Immature natural killer cell (primary cell): ENCODE measurements at places on chromosomes 12 and 14. TPM values are rescaled to one million over a fixed set of nuclear protein-coding genes. Genes with fewer than 3 reads are reported as not detected.

Gene GRIP1
- polyA plus RNA-seq = 0.31 TPM

Gene SLC8A3
- polyA plus RNA-seq = not detected

Gene ENDOU
- polyA plus RNA-seq = not detected

GRCh38 chr14:69002069-69002468 is 23.0 kb upstream of the ACTN1 start:
- DNase-seq = peak; percentile 3

DNA sequence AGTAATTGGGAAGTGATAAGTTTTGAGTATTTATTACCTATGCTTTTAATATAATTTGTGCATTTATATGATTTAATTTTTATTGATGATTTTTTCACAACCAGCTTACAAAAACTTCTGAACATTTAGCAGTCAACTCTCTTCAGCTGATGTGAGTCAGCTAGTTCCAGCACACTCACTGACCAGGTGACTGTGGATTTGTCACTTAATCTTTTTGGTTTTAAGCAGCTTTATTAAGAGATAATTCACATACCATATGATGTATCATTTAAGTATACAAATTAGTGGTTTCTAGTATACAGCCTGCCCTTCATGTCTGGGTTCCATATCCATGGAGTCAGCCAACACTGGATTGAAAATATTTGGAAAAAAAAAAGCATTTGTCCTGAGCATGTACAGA is 103.5 kb downstream of the SYNE2 start:
- DNase-seq = no peak

DNA sequence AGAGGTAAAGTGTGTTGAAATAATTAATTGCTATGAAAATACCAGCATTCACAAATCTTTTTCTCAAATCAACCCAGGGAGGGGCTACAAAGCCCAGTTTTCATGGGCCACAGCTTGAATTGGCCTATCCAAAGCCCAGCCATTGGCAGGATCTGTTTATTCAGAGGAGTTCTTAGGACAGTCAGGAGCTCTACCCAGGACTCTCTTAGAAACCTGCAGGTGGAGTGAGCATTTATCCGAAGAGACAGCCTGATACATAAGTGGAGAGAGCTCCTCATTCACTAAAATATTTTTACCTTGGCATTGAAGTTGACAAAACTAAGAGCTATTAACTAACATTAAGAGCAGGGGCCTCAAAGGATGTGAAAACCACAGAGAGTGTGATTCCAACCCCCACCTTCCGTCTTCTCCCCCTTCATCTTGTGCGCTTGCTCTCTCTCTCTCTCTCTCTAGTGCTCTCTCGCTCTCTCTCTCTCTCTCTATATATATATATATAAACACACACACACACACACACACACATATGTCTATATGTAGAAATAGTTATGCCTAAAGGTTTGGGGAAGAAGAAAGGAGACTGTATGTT is 315.5 kb downstream of the SNAPC1 start:
- peak; percentile 63 for DNase-seq

DNA sequence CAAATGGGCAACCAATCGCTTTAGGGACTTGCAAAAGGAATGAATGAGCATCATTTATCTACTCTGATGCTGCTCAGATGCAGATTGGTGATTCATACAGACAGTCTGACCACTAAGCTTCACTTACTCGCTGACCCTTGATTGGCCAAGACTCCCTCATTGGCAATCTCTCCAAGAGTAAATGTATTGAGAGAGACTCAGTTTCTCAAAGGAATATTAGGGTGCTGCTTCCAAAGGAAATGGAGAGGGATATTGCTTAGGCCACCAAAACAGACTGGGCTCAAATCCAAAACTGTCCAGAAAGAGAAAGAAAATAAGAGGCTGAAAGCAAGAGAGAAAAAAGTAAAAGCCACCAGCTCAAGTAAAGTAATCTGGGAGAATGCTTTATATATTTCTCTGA is 785.2 kb downstream of the GALC start:
- DNase-seq = no peak

DNA sequence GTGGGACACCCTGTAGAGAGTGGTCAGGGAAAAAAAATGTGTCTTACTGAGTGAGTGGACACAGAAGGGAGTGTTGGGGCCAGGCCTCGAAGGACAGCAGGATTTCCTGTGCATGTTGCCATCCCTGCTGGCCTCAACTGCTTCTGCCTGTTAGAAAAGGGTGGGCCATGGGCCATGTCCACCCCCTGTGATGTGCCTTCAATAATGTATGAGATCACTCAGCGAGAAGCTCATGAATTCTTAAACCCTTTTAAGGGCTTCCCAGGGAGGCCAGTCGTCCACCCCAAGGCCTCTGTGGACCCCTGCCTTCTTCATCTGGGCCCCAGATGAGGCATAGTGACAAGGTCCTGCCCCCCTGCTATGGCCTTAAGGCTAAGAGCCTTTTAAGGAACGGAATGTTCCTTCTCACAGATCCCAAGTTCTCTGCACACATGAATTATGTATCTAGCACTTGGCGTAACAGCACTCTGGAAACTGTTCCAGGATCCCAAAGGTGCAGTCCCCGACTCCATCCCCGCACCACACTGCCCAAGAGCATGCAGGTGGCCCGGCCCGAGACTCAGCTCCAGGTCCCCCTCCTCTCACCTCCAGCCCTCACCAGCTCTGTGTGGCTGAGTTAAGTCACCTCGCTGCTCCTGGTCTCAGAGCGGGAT is 8.9 kb upstream of the C14orf132 start:
- no peak for DNase-seq

DNA sequence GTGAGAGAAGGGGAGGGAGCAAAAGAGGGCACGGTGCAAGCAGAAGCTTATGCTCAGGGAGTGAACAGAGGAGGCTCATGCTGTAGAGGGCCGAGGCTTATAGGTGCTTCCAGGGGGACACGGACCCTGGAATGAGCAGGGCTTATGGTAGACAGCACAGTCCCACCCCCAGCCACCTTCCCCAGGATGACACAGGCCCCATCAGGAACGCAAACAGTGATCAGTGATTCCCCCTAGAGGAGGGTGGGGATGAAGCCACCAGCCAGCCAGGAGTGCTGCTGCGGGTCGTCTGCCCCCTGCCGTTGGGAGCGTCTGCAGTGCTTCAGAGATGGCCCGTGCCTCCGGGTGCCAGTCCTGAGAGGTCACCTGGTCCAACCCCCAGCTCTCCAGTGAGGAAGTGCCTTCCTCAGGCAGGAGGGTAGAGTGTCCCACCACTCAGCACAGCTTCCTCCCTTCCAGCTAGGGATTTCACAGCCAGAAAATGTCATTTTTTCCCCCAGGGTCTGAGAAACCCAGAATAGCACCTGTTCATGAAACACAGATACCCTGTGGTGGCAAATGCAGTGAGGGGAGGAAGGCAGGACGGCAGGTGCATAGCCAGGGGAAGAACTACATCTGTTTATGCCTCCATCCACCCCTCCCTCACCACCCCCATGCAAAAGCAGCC is 60.7 kb downstream of the SLC6A12 start:
- peak; percentile 28 for DNase-seq

GRCh38 chr12:65171073-65171472 is 1.7 kb downstream of the LEMD3 start:
- no peak for DNase-seq

DNA sequence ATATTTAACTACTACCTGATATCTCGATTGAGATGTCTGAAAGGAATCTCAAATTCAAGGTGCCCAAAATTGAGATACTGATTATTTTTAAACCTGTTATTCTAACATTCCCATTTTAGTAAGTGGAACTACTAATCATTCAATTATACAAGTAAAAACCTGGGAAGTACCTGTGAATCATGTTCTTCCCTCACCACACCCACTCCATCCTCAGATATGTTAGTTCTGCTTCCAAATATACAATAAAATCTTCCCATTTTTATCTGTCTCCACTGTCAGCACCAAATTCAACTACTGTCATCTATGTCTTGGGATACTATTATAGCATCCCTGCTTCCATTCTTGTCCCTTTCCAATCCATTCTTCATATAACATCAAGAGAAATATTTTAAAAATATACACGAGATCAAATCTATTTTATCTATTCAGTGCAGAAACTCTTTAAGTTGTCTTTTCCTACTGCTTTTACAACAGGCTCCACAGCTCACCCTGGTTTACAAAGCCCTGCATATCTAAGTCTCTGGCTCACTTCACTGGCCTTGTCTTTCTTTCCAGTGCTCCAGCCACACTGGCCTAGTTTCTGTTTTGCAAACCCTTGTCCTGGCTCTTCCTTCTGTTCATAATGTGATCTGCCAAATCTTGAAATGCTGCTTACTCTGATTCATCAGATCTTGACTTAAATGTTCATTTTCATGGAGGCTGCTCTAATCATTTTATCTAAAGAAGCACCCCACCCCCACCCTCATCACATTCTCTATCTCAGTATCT is 122.3 kb downstream of the PTPRR start:
- no peak for DNase-seq

- DNase-seq = no peak
Measured at GRCh38 chr14:99511421-99512109, 30.4 kb downstream of the CCNK start.

DNA sequence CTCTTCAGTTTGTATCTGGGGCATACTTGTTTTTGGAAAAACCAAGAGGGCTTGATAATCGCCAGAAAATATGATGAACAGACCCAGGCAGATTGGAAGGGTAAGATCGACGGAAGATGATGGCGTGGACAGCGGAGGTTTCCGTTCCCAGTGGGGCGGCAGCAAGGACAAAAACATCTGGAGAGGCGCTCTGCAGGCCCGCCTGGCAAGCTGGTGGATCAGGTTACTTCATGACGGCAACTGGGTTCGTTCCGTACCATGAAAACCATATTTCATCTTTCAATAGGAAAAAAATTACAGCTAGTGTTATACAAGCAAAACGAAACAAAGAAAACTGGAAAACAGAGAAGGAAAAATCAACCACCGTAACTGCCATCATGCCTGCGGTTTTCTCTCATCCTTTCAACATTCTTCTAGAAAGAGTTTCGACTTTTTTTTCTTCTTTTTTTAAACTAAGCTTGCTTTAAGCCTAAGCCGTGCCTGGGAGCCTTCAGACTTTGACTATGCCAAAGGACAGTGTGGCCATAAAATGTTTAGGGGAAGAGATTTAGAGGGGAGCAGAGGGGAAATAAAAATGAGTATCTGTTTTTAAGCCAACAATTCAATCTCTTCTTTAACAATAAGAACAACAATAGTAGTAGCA is 210.5 kb downstream of the FOXN3 start:
- DNase-seq = no peak

DNA sequence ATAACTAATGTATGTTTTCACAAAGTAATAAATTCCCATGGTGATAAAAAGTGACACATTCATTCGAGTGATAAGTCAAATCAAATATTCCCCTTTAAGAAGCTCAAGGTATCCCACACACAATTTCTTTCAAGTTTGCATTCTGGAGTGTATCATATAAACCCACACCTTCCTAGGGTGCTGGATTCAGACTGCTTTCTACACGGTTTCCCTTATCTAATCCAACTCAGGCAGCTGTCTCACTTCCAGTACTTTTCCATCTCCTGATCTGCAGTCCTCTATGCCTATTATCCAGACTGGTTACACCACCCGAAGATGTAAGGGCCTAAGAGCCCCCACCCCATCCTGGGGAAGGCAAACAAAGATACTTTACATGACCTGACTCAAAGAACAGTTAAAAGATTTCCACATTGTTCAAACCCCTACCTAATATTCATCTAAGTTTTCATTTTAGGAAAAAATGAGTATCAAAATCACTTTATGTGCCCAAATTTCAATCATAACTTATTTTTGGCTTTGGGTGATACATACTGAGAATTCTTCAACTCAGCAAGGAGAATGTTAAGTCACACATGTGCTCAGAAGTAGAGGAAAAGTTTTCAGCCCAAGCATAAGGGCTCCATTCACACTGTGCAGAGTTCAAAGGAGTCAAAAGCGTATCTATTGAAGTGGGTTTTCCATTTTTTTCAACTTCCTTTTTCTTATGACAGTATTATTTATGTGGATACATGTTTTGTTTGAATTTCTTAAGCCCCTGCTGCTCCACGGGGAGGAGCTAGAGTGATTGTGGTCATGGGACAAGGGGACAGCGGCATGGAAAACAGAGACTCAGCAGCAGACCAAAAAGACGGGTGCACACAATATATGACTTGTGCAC is 41.8 kb downstream of the CORO1C start:
- DNase-seq = no peak

DNA sequence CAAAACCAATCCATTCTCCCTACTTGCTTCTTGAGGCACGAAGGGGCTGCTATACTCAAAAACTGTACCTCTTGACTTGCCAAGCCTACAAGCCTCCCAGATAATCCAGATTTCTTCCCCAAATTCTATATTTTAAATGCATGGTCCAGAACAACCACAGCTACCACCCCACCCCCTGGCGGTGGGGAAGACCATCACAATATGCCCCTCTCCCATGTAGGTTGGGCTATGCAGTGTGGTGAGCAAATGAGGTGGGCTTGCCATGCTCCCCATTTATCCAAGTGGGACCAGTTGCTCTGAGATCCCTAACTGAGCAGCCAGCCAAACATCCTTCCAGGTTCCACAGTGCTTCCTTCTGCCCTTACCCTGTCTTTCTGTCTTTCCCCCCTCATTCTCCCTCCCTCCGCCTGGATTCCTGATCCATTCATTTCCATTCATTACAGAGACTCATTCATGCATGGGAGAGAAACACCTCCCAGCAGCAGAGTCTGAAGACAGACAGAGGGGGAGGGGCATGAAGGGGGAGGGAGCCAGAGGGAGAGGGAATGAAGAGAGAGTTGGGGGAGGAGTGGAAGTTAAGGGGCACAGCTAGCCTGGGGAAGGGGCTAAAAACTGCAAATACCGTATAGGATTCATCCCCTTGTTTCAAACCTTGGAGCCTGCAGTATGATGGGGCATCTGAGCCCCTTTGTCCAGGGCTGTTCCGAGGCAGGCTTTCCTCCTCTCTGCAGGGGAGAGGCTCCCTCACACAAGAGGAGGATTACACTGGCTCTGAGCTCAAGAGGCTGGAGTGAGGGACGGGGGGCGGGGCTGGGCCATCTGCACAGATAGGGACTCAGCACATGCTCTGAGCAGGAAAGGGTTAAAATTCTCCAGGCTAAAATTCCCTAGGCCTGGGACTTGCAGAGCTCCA is 4.4 kb downstream of the ZNF219 start:
- no peak for DNase-seq

DNA sequence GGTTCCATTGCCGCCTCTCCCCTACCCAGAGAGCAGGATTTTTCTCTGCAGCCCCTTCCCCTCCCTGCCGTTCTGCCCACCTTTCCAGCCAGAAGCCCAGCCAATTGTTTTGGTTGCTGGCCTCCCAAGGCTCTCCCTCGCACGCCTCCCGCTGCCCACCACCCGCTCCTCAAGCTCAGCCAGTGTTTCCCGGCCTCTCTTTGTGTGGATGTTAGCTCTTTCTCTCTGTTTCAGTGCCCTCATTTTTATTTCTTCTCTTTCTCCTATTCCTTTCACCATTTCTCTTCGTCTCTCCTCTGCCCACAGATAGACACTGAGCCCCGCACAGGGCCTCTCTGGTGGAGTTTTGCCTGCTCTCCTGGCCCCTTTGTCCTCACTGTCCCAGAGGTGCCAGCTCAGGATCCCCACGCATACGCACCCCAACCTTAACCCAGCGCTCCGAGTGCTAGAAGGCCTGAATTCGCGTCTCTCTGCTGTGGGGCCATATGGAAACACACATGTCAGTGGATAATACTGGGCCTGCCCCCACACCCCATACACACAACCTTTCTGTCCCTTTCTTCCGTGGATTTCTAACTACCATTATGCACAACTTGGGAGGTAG is 54.9 kb downstream of the SMUG1 start:
- DNase-seq = no peak

- DNase-seq = no peak
Measured at GRCh38 chr14:73232984-73233383, 4.3 kb upstream of the PAPLN start.

GRCh38 chr12:69936214-69936731 is 111.2 kb downstream of the MYRFL start:
- DNase-seq = no peak

- no peak for DNase-seq
Measured at GRCh38 chr12:64571411-64571810, 38.9 kb upstream of the RASSF3 start.
